Stimulated activated CD4-positive, alpha-beta T cell treated with anti-CD3 and anti-CD28 coated beads, Interleukin-2, amount 100 ng/mL, for 48 hours (primary cell): ENCODE measurements at places on chromosomes 6 and 20.
A peak's percentile ranks its signal among the peaks of the same experiment; 100 is the strongest.

DNA sequence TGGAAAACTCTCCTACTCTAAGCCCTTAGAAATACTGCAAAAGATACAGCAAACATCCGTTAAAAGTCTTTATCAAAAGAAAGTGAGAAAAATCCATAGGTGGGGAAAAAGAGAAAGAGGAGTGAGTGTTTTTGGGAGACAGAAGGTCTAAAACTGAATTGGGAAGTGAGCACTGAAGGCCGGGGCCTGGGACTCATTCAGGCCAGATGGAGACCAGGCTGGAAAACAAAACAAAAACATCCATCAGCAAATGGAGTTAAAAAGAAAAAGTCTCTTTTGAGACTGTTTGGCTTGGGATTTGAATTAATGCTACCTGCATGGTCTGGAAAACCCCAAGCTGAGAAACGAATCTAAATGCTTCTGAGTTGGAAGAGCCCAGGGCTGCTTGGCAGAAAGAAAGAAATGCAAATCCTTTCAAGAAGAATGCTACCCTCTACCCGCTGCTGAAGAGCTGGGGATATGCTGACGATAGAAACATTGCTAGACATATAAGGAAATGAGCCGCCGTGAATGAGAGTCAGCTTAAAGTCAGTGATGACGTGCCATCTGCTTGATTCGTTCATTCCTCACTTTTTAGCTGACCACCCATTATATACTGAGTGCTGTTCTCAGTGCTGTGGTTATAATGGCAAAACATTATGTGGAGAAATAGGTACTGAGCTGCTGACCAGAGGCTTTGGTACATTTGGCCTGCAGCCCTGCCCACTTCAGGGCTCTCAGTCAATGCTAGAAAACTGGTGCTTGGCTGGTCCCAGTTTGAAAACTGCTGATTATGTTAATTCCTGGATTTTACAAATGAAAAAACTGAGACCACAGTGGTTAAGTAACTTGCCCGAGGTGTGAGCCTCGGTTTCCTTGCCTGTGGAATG is 28.0 kb upstream of the TULP4 start:
- DNase-seq = no peak

DNA sequence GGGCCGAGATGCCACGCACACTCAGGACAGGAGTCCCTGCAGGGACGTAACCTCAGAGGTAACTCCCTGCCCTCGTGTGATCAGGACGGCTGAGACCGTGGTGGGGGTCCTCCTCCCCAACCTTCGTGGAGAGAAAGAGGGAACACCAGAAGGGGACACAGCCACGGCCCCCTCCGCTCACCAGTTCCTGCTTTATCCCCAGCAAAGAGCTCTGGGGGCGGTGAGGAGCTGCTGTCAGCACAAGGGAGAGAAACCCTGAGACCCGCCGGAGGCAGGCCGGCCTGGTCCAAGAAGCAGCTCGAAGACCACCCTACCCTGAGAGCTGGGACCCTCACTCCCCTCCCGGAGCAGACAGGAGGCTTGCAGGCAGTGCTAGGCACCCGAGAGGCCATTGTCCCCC is 44.4 kb downstream of the SLC2A4RG start:
- DNase-seq = no peak

GRCh38 chr6:35302604-35303241 is 5.1 kb downstream of the DEF6 start:
- DNase-seq = peak; percentile 79

GRCh38 chr6:6843777-6844176 is 255.3 kb downstream of the LY86 start:
- DNase-seq = no peak

DNA sequence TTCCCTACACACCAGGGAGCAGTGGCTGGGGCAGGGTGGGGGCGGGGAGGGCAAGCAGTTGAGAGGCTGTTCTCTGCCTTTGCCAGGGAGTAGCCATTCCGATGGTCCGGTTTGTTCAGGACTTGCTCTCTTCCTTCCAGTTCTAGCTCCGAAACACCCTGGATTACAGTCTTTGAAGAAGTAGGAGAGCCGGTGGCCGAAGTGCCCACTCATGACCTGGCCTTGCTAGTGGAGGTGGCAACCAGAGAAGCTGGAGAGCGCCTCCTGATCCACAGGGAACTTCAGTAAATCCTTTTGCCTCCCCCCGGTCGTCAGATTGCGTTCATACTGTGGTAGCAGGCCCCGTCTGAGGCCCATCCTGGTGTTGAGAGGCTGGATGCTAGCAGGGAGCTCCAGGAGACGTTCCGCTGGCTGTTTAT is 92.8 kb downstream of the ARID1B start:
- no peak for DNase-seq

DNA sequence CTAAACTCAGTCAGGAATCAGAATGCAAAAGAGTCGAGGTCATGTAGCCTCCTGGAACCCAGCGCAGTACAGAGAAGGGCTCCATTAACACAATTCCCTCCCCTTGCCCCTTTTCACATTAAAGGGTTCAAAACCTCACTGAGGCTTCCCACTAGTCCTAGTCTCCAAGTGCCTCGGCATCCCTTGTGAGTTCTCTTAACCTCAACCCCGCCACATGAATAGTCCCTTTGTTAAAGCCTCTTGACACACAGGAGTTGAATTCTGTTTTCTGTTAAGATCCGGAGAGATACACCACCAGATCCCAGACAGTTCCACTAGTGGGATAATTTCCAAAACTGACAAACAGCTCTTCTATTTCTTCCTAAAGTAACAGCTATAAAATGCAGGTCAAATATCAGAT is 17.8 kb downstream of the PTPRT start:
- DNase-seq = no peak

- DNase-seq = no peak
Observed at GRCh38 chr6:141265756-141266623, 866.7 kb upstream of the GJE1 start.

DNA sequence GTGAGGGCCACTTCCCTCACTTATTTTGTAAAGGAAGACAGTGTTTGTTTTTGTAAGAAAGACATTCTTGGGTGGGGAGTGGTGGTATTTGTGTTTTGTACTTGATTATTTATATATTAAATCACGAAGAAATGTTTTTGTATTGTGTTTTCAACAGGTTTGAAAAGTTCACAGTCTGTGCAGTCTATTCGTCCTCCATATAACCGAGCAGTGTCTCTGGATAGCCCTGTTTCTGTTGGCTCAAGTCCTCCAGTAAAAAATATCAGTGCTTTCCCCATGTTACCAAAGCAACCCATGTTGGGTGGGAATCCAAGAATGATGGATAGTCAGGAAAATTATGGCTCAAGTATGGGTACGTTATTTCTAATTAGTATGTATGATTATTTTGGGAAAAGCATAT is 137.2 kb downstream of the NCOA3 start:
- DNase-seq = no peak

DNA sequence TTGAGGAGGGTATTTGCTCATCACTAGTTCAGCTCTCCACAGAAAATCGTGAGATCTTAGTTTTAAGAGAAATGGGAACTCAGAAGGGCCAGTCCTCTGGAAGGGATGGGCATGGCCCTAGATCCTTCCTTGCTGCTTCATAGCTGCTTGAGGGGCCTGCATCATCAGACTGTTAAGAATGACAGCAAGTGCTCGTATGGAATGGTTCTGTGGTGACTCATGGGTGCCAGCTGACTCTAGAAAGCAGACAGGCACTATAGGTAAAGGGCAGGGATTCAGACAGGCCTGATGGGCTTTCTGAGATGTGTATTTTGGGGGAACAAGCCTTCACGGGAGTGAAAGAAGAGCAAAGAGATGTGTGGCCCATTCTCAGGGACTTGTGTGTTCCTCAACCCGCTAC is 90.8 kb downstream of the MYLK4 start:
- no peak for DNase-seq

GRCh38 chr6:151252634-151253033 is 12.9 kb downstream of the AKAP12 start:
- DNase-seq = no peak

DNA sequence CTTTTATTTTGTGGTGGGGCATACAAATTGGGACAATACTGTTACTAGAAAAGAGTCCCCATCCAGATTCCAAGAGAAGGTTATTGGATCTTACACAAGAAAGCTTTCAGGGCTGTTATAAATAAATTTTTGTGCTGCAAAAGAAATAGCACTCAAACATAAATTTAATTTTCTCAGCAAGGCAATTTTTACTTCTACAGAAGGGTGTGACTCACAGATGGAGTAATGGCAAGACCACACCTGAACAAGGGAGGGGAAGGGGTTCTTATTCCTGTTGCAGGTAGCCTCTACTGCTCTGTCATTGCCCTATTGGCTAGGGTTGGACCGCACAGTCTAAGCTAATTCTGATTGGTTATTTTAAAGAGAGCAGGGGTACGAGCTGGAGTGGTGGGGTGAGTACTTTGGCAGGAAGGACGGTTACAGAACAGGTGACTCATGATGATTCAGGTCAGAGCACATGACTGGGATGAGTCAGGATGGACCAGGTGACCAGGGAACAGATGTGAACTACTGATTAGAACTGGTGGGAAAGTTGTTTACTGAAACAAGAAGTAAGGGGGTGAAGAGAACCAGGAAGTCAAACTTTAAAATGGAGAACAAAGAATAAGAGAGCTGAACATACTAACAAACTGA is 41.1 kb downstream of the CNR1 start:
- no peak for DNase-seq

DNA sequence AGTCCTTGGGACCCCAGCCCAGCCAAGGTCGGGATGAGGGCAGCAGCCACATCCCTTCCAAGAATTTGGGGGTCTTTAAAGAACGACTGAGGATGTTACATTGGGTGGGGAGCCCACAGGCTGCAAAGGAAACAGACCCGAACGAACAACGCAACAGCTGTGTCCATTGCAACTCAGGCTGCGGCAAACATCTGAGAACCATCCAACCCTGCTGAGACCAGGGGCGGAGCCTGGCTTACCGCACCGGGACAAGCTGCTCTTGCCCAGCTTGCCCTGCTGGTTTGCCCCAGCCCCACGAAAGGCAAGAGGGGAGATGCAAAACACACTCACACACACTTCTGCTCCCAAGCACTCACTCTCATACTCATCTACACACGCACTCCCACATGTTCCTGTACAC is 21.5 kb upstream of the TAF4 start:
- DNase-seq = no peak

GRCh38 chr20:16257021-16257420 is 316.2 kb downstream of the KIF16B start:
- no peak for DNase-seq

GRCh38 chr6:110033101-110033500 is 55.0 kb downstream of the GPR6 start:
- no peak for DNase-seq

DNA sequence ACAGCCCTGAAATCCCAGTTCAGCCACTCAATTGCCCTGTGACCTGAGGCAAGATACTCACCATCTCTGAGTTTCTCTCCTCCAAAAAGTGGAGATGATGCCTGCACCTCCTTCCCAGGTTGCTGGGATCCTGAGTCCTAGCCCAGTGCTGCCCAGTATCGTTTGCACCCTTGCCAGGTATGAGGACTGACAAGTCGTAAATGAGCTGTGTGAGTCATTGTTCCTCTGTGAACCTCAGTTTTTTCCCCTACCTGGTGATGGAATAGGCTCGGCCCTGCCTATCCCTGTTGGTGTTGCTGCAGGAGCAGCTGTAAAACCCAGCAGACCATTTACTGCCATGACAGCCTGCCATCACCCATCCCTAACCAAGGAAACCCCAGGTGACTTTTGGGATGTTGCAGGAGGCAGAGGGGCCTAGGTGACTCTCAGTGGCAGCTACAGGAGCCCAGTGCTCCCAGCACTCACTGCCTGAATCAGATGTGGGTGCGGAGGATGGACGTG is 229.3 kb downstream of the SYNDIG1 start:
- DNase-seq = no peak

DNA sequence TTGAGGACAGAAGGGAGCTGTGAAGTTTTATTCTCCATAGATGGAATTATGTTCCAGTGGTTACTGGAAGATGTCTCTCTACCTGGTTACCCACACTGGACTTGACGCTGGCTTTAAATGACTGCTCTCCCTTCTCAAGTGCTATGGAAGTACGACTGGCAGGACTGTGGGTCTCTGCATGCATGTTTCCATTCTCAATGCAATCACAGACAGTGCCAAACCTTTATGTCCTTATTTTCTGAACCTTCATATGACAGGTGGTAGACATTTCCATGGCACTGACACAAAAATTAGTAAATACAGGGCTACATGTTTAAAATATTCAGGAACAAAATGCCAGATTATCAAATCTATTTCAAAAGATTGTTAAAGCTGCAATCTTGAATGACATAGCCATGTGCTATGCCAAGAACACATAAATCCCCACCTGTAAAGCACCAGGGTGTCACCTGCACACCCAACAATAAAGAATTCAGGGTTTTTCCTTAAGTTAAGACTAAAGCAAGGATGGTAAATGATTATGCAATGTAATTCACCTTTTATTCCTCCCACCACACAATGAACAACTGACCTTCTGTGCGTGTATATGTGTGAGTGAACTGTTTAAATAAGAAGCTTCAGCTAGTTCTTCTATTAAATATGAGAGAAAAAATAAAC is 153.3 kb upstream of the ENPP5 start:
- DNase-seq = no peak

GRCh38 chr6:150134280-150134920 is 8.4 kb upstream of the PPP1R14C start:
- no peak for DNase-seq

GRCh38 chr6:40520084-40520483 is 67.1 kb downstream of the LRFN2 start:
- DNase-seq = no peak

DNA sequence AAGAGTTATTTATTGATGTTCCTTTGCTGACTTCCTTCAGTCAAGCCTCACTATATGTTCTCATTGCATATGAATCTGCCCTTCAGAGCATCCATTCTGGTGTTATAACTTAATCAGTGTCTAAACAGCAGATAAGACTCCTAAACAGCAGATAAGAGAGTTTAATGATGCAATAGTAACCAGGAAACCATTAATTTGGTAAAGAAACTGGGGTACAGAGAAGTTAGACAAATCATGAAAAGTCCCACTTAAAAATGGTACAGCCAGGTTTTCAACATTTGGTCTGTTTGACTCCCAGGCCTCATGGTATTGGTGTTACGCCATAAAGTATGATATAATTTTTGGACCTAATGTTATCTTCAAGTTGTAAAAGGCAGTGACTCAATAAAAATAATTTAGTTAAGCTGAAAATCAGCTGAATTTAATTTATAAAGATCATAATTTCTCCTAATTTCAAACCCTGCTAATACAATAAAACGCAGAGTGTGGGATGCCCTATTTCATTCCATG is 127.4 kb upstream of the DST start:
- no peak for DNase-seq
